ENCODE measurements at places on chromosomes 5 and 9. TPM values are rescaled to one million over a fixed set of nuclear protein-coding genes. Genes with fewer than 3 reads are reported as not detected.

GRCh38 chr5:68299105-68299504 lies 83.5 kb downstream of the PIK3R1 start:
- no peak for DNase-seq

GRCh38 chr9:34010979-34011378 lies 37.7 kb downstream of the UBAP2 start:
- DNase-seq, result no peak

Gene CNTNAP3B
- not detected for total RNA-seq

- no peak for DNase-seq
Observed at GRCh38 chr5:12876541-12877298, 972.5 kb upstream of the CTNND2 start.

Gene ANXA2R
- total RNA-seq, result 38.7 TPM

DNA sequence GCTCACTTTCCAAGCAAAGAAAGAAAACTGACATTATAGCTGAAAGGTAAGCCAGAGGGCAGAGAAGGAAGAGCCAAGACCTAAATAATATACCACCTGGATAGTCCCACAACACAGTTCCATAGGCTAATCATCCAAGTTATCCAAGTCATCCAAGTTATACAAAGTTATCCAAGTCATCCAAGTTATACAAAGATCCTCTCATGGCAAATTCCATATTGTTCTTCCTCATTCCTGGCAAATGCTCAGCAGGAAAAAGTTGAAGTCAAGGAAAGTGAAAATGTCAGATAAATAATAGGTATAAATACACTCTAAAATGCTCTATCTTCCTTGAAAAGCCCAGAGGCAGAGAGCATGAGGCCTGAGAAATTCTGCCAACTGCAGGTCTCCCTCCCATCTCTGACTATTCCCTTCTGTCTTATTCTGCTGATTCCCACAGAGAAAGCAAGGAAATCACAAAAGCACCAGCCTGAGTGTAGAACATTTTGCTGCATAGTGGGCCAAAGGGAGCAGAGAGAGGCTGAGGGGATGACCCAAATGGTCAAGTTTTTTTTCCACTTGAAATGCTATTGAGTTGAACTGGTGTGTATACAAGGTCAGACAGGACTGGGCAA lies 12.5 kb downstream of the MCTP1 start:
- no peak for DNase-seq

DNA sequence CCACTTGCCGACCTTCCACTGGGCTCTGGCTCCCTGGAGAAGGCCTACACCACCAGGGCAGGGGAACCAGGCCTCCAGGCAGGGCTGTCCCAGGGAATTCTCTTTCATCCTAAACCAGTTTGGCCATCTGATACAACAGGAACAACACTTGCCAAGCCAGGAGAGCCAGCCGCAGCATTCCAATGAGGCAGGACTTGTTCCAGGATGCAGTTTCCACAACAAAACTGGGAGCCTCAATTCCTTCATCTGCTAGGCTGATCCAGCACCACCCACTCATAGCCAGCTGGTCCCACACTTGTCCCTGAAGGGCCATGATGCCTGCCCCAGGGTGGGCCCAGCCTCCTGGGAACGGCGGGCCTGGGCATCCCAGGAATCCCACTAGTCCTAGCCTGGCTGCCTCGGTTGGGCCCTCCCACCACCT lies 26.0 kb downstream of the BICD2 start:
- DNase-seq, result no peak

GRCh38 chr5:116598911-116599310 lies 24.3 kb upstream of the SEMA6A start:
- DNase-seq, result no peak

Gene PCDHB9
- 0.07 TPM for total RNA-seq

Gene SMIM32
- total RNA-seq, result not detected

GRCh38 chr9:111484572-111484894 lies 350 bp upstream of the ECPAS start:
- DNase-seq, result no peak

DNA sequence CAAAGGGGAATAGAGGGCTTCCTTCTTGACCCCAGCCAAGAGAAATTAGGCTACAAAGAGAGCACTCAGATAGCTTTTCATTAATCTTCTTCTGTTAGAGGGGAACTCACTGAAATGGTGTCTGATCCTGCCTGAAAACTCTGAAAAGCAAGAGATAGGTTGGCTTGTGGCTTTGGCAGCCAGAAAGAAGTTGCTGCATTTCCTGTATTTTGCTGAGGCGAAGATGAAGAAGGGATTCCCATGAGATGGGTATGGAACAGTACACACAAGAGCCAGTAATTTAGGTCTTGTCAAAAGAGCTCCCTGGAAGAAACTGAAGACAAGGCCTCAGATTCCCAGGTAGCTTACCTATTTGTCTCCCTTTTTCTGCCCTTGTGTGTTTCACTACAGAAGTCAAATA lies 120.9 kb upstream of the TARS1 start:
- DNase-seq, result no peak

DNA sequence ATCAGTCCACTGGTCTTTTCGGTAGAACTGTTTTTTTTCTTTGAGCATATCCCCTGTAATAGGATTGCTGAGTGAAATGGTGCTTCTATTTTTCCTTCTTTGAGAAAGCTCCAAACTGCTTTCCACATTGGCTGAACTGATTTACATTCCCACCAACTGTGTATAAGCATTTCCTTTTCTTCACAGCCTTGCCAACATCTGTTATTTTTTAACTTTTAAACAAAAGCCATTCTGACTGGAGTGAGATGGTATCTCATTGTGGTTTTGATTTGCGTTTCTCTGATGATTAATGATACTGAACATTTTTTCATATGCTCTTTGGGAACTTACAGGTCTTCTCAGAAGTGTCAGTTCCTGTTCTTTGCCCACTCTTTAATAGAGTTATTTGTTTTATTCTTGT lies 764.7 kb downstream of the MTRR start:
- DNase-seq, result no peak

Gene DND1
- 2.1 TPM for total RNA-seq

Gene PCDHGA2
- not detected for total RNA-seq

GRCh38 chr9:35749515-35750255 lies 598 bp downstream of the RGP1 start:
- peak; percentile 51 for DNase-seq

Gene HDHD3
- 14.3 TPM for total RNA-seq

Gene MOCS2
- total RNA-seq, result 14.1 TPM

GRCh38 chr5:59367791-59368394 lies 525.6 kb downstream of the PDE4D start:
- DNase-seq, result no peak

Gene SLC45A2
- total RNA-seq, result not detected

- no peak for DNase-seq
Observed at GRCh38 chr9:131238402-131239021, 37.8 kb downstream of the FAM78A start.

- DNase-seq, result no peak
Observed at GRCh38 chr5:67058998-67059743, 137.4 kb downstream of the CD180 start.

DNA sequence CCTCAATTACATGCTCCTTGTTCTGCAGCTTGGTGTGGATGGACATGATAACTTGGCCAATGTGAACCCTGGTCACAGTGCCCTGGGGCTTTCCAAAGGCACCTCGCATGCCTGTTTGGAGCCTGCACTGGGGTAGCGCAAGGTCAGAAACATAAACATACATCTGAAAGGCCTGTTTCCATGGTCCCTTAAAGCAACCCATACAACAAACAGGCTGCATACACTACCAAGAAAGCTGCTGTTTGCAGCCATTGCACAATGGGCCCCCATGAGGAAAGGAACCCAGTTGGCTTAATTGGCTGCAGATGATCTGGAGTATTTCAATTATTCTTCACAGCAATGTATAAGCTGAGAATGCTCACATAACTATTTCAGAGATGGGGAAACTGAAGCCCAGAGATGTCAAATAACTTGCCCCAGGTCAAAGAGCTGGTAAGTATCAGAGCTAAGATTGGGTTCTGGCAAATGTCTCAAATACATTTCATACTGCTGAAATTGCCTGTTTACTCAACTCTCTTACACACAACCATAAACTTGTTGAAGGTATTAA lies 233.9 kb downstream of the ASTN2 start:
- no peak for DNase-seq

Gene RPP25L
- total RNA-seq, result 6.7 TPM

GRCh38 chr5:115625579-115626444 lies at the start of gene TMED7:
TSS of gene TMED7 (minus strand) at chr5:115626036. CDS start at chr5:115625792, 244 bp downstream.
- DNase-seq, result peak; percentile 97

DNA sequence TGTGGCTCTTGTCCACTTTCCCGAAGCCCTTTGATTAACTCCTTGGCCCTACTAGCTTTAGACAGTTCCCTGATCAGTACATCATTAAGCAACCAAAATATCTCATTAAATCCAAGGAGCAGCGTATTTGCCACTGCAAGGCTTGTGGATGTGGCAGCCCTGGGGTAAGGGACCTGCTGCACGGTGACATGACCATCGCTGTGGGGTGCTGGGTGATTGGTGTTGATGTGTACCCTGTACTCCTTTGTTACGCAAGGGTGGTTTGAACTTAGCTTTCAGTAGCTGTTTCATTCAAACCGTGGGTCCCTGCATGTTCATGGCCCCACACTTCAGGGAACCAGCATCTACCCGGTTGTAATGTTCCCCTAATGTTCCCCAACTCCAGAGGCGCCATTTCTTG lies 41.0 kb downstream of the OTULIN start:
- no peak for DNase-seq

Gene FBP2
- not detected for total RNA-seq

DNA sequence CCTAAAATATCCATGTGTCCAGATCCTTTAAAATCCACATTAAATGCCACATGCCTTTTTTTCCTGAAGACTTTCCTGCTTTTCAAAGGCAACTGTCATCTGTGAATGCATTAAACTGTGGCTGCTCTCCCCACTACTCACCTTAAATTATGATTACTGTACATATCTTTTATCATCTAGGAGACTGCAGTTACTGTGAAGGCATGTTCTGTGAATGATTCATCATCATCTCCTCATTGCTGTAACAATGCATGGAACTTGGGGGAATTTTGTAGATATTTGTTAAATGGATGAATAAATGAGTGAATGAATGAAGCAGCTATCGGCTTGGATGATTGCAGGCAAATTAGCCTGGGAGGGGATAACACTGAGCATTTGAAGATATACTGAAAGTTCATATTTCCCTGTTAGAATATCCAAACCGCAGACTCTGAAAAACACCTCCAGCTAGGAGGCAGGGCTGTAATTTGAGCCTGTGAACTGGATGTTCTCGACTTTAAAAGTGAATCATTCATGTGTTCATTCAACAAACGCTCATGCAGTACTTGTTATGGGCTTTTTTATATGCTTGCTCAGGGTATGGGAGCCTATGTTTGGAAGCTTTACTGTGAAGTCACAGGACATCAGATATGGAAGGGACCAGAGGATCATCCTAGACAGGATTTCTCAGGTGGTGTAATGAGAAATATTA lies 519.2 kb downstream of the KIF4B start:
- DNase-seq, result no peak

- no peak for DNase-seq
Observed at GRCh38 chr5:154608531-154609011, 130.5 kb upstream of the HAND1 start.

- DNase-seq, result peak; percentile 77
Observed at GRCh38 chr5:139415221-139415861, 11.5 kb upstream of the SPATA24 start.

DNA sequence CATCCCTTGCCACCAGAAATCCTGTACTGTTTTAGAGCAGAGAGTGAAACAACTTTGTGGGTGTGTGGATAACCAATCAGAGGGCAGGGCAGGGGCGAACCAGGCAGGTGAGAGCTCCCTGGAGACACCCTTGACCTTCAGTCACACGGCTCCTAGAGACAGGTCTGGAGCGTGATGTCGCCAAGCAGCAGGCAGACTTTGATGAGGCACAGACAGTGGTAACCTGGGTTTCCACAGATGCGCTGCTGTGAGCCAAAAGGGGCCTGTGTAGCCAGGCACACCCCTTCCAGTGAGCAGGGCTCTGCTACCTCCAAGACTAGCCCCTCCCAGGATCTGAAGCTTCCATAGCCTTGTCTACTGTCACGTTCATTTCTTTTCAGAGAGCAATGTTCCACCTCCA lies 317.8 kb upstream of the ADCY2 start:
- no peak for DNase-seq

DNA sequence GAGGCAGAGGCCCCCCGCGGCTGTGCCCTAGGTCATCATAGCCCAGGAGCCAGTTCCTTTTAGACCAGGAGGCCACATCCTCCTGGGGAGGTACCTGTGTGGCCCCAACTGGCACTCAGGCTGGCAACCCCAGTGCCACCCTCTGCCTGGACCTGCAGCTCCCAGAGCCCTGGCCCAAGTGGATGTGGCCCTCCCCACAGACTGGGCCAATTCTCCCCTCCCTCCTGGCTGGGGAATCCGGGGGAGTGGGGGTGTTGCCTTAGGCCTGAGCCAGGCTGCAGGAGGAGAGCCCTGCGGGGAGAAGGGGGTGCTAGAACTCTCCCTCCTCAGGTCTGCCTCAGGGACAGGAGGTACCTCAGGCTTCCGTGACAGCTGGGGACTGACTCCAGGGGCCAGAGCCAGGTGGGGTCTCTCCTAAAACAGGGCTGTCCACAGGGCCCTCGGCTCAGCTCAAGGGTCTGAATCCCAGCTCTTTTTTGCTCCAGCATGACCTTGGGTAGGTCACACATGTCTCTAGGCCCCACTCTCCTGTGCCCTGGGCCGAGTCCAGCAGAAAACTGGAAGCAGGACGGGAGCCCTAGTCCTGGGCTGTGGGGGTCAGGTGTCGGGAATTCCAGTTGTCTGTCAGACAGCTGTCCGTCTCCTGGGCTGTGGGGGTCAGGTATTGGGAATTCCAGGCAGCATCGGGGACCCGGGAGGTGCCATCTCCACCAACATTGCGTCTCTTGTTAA lies 9.6 kb downstream of the DNLZ start:
- no peak for DNase-seq

GRCh38 chr9:120252248-120252647 lies 327.7 kb downstream of the CDK5RAP2 start:
- no peak for DNase-seq

DNA sequence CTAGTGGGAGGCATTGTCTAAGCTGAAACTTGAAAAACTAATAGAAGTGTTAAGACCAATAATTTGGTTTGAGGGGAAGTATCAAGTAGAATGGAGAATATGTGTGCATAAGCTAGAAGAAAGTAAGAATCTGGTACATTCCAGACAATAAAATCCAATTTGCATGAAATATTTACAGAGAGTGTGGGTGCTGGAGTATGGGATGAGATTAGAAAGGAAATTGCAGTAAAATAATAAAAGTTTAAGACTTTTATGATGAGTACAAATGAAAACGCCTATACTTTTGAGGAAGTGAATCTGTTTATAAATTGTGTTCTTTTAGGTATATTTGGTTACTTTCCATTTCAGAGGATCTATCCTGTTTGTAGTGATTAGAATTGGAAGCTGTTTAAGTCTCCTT lies 165.4 kb upstream of the TNC start:
- no peak for DNase-seq

Gene SHISAL2B
- not detected for total RNA-seq

Gene KIF3A
- total RNA-seq, result 12.5 TPM

Gene CCL27
- total RNA-seq, result not detected

Data from CD4-positive, CD25-positive, alpha-beta regulatory T cell (primary cell).